ENCODE measurements at places on chromosomes 6 and 20. TPM values are rescaled to one million over a fixed set of nuclear protein-coding genes. Genes with fewer than 3 reads are reported as not detected.

DNA sequence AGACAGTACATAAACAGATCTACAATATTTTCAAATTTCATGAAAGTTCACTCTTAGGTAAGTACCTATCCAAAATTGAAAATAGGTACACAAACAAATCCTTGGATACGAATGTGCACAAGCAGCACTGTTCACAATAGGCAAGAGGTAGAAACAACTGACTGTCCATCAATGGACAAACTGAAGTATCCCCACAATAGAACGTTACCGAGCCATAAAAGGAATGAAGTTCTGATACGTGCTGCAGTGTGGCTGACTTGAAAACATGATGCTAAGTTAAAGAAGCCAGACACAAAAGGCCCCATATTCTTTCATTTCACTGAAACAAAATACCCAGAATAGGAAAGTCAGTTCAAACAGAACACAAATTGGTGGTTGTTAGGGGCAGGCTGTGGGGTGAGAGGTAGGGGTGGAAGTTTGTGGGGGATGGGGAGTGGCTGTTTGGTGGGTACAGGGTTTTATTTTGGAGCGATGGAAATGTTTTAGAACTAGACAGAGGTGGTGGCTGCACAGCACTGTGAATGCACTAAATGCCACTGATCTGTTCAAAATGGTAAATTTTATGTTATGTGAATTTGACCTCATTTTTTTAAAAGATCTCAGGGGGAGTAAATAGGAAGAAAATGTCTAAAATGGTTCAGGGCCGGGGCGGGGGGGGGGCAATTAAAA, 89.5 kb downstream of the ZMYND8 start:
- DNase-seq: no peak

DNA sequence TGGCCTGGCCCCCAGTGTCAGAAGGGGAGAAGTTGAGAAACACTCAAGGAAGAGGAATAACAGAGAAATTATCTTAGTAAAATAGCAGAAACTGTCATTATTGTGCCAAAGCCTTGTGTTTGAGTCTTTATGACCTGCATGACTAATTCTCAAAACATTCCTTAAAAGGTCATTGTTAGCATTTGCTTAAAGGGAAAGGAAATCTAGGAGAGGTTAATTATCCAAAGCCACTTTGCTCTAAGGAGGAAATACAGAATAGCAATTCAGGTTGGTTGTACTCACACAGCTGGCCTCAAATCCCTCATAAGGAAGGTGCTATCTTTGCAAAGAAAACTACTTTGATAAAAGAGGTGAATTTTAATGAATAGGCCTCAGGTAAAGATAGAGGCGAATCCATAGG, 516.7 kb downstream of the CBLN4 start:
- no peak for DNase-seq

DNA sequence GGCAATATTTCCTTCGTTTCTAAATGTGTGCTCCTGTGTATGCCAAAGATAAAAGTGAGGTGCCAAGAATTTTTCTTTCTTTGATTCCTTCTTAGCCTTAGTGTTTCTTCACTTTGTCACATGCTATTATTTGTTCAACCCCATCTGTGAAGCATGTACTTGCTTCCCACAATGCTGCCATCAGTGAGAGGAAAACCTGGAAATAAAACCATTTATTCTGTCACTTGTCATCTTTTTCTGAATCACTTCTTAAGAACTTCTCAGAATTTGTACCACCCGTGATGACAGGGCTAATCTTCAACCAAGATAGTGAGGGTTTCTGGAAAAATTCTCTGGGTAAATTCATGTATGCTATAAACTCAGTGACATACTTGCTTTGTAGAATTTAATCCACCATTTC, 450.1 kb downstream of the COL12A1 start:
- DNase-seq: no peak

GRCh38 chr6:85594197-85594930, 706 bp upstream of the SNX14 start:
- DNase-seq: peak; percentile 50

ABHD16B gene
- polyA plus RNA-seq: not detected

RAB44 gene
- 0.18 TPM for polyA plus RNA-seq

CALHM5 gene
- 0.66 TPM for polyA plus RNA-seq

- DNase-seq: no peak
Measured at GRCh38 chr6:70797625-70798024, 129.9 kb downstream of the SMAP1 start.

INSM1 gene
- polyA plus RNA-seq: 2.2 TPM

REM1 gene
- polyA plus RNA-seq: 0.81 TPM

DNA sequence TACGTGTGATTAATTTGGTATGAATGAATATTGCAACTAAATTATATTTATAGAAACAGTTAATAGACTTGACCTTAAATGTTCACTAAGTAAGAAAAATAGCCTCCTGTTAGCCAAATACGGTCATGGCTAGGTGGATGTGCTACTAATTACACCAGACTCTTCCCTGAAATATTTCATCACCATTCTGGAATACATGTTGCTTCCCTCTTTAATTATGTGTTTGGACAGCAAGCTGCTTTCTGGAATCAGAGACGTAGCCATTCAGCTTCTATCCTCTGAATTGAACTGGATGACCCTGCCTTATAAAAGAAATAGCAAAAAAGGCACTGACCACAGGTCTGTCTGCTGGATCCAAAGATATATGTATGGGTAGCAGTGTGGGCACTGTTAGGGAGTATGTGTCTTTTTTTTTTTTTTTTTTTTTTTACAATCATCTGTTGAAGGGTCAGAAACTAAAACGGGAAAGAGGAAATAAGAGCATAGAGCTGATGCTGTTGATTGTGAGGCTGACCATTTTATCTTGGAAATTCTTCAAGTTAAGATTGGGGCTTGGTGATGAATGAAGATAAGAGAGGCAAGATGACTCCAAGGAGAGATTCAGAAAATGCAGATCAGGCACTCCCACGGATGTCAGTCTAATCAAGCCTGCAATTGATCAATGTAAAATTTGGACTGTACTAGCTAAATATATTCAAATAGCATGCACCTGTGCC, 283.2 kb upstream of the HSF2 start:
- DNase-seq: no peak

GRCh38 chr20:9974324-9974723, 60.5 kb upstream of the ANKEF1 start:
- DNase-seq: no peak

DNA sequence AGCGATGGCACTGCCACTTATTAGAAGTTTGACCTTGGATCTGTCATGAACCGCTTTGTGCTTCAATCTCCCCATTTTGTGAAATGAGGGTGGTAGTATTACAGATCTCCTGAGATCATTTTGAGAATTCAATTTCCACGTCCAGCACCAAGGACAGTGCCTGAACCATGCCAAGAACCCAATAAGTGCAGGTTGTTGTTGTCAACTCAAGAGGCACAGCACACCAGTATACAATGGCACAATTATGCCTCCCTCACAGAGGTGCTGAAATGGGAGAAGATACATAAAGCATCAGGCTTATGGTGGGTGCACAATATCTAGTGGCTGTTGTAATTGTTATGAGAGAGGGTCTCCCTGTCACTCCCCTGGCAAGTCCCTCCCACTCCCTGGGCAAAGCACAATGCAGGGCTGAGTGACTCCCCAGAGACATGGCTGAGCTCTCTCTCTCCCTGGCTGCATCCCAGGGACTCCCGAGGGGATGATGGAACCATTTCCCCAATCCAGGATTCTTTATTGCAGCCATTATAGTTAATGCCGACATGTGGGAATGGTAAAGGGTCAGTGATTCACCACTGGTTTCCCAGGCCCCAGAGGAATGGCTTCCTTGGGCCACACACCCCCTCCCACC, 78.7 kb downstream of the CDH22 start:
- no peak for DNase-seq

GRCh38 chr20:45962031-45962755, 9.8 kb downstream of the ZNF335 start:
- DNase-seq: no peak

DNA sequence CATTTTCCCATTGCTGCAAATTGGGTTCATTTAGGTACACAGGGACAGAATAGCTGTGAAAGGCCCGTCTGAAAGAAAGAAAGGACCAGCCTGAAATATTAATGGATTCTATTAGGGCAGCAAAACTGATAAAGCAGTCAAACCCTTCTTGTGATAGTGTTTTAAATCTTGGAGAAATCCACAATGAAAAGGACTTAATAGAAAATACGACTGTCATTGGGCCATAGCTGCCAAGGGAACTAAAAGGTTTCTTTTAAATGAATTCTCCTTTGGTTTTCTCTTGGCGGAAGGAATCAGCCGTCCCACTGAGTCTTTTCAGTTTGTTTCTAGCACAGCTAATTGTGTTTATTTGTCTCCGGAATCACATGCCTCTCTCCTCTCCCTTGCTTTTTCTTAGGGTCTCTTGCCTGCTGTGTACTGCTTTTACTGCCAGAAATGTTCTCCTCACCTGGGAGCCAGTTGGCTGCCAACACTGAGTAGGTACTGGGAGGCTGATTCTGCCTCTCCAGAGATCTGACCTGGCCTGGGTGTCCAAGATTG, 11.3 kb downstream of the PAQR8 start:
- no peak for DNase-seq

DNA sequence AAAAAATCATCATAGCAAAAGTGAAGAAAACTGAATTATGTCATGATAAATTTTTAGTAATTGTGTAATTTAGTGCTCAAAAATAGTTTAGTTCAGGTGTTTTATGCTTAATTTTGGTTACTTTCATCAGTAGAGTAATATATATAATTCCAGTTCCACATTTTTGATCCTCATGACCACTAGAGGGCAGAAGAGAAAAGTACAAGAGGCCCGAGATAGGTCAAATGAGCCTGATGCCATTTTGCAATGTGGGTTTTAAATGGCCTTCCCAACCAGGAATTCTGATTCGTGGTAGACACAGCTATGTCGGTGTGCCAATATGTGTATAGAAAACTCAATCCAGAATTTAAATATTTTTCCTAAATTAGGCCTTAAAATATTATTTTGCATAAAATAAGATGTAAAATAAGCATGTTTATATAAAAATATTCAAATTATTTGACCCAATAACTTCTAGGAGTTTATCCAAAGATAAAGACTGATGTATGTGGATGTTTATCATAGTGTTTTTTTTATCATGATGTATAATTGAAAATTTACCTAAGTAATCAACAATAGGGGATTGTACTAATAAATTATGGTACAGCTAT, 159.7 kb upstream of the RPS6KA2 start:
- peak; percentile 71 for DNase-seq

FAM83C gene
- polyA plus RNA-seq: 0.04 TPM

DNA sequence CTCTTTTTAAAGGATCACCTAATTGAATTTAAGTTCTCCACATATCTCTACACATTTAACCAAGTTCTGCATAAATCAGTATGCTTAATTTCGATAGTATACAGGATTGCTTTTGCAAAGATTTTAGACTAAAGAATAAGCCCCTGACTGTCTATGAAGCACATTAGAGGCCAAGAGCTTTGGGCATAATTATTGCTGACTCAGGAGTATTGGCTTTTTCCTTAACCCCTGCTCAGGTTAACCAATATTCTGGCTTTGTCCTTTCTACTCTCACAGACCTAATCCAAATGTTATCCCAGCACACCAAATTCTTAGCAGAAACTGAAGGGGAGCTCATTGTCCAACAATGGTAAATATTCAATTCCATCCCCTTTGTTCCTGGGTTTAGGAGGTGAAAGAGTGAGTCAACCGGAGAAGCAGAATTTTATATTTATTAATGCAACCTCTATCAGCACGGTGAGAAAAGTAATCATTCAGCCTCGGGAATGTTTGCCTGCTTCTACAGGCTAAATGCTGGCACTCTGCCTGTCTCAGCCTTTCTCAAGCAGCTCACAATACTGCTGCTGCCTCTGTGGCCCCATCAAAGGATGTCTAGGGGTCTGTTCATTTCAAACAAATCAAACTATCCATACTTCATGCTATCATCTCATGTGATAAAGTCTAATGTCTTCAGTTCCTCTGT, 125.0 kb downstream of the SIM1 start:
- no peak for DNase-seq

- no peak for DNase-seq
Measured at GRCh38 chr6:45387236-45387635, 9.5 kb upstream of the SUPT3H start.

GRCh38 chr6:56938649-56939191, 16.2 kb upstream of the BEND6 start:
- DNase-seq: no peak

- no peak for DNase-seq
Measured at GRCh38 chr6:134992155-134992554, 42.3 kb upstream of the ALDH8A1 start.

- DNase-seq: no peak
Measured at GRCh38 chr20:48601798-48602197, 226.0 kb downstream of the PREX1 start.

DNA sequence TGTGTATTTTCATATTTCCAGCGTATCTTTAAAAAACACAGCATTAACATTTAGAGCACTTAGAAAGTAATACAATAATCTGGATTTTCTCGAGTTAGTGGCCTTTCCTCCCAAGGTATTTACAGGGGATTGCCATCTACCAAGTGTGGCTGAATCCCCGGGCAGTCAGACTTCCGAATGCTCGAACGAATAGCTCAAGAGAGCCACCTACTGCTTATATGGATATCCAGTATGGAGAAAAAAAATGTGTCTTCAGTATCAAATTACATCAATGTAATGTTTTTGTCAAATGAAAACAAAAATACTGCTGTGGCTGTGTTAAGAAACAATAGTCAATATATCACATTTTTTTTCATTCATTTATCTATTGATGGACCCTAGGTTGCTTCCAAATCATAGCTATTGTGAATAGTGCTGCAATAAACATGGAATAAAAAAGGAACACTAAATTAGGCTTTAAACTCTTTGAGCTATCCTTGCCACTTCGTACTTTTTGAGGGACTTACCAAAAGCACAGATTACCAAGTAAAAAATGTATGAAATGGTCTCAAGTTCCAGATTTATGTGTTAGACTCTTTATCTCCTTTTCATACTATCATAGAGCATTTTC, 654.5 kb upstream of the PTCHD4 start:
- peak; percentile 2 for DNase-seq

DNA sequence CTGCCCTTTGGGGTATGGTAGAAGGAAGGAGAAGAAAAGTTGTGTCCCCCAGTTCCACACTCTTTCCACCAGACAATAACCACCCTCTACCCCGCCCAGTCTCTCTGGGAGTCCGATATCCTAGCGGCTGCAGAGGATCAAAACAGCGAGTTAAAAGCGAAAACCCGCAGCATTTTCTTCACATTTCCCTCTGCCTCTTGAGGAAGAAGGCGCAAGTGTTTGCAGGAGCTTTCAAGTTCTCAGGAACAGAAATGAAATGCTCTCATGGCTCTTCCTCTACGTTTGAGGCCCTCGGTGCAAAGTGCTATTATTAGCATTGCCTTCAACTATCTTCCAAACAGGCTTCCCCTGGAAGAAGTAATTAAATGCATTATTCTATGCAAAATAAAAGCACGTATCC, 52.2 kb upstream of the CCDC167 start:
- DNase-seq: no peak

All from small intestine (tissue), 16 donors.